ENCODE measurements at places on chromosomes 12 and 14. TPM values are rescaled to one million over a fixed set of nuclear protein-coding genes. Genes with fewer than 3 reads are reported as not detected.
A peak's percentile ranks its signal among the peaks of the same experiment; 100 is the strongest.

DNA sequence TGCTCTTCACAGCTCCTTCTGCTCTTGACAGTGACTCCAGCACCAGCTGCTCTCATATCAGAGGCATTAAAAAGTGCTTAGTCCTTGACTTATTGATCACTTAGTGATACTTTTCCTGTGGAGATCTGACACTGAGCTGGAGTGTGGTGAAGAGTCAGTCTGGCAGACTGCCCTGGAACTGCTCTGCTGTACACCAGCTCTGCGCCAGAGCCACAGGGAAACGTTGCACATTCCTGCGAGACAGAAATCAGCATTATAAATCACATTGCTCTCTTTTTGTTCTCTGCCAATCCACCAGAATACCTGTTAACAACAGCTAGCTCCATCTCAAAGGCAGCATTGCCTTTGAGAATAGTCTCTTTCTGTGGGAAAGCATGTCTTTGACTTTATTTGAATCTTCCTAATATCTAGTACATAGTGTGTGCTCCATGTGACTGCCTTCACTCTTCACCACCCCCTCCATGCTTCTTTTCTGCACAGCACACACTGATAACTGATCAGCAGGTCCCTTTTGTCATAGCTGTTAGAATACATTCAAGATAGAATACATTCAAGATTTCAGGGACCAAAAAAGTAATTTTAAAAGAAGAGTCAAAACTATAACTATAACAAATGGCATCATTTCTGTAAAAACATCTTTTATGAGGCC lies 48.2 kb upstream of the VSX2 start:
- no peak for DNase-seq

- no peak for DNase-seq
Measured at GRCh38 chr12:45863332-45863731, 127.0 kb downstream of the SCAF11 start.

- DNase-seq: no peak
Measured at GRCh38 chr12:79128956-79129355, 264.4 kb downstream of the SYT1 start.

GRCh38 chr12:26750531-26751175 lies 82.3 kb downstream of the ITPR2 start:
- no peak for DNase-seq

DNA sequence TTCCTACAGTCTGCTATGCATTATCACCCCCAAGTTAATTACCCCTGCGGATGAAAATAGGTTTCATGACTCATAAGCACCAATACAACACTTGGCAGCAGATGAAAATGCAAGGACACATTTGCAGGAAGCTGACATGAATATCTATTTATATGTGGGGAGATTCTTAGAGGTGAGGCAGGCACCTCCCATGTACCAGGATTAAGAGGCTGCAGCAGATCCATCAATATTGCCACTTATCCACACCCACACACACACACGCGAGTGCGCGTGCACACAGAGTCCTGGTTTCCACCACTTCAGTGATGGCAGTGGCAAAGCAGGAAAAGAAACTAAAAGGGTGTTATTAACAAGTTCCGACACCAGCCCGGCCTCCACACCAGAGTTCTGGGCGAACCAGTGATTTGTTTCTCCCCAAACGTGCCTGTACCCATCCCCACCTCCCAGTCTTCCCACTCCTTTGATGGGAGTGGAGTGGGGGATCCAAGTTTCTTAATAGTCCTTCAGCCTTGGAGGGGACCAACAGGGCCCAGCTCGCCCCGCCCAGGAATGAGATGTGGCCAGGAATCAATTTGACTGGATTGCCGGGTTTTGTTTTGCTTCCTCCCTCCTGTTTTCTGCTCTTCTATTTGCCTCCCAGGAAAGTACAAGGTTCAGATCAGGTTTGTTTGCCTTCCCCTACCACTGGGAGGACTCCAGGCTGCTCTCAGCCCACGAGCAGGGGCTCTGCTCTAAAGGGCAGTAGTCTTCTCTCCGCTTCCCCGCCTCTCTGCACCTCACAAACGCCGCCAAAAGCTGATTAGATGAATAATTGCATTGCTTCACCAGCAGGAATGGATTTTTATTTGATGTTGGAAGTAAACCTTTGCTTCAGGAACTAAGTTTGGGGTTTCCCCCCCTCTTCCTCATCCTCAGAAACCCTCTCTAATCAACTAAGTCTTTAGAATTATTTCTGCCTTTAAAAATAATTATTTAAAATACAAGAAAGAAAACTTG lies 5.2 kb downstream of the IRF2BPL start:
- peak; percentile 70 for DNase-seq

RD3L gene
- not detected for total RNA-seq

GYS2 gene
- total RNA-seq: not detected

Measured in mucosa of descending colon (tissue), 3 donors.